ENCODE measurements at places on chromosomes 7 and 10. TPM values are rescaled to one million over a fixed set of nuclear protein-coding genes. Genes with fewer than 3 reads are reported as not detected.

- DNase-seq, result peak; percentile 75
Measured at GRCh38 chr10:58892031-58892531, 284.4 kb upstream of the PHYHIPL start.

DNA sequence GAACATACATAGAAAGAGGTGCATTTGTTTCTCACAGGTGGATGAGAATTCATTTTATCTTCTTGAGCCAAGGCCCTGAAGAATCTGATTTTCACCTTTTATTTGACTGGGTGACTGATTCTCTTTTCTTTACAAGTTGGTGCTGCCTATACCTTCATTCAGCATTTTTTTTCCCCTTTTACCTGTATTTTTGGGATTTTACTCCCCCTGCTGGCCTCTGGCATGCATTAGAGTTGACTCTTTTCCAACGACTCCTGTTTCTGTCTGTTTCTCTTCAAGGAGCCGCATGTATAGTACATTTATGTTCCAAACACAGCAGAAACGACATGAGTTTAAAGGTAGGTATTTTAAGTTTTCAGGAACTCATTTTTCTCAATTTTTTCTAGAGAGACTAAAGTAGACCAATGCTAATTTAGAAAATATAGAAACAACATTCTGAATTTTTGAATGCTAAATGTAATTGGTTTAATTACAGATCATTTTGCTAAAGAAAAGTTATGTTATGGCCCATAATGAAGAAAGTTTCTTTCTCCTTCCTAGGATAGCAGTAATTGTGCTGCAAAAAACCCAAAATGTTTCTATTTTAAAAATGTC is 149.8 kb upstream of the HDAC9 start:
- DNase-seq, result peak; percentile 78

- DNase-seq, result no peak
Measured at GRCh38 chr10:15112657-15113056, 15.5 kb downstream of the RPP38 start.

DNA sequence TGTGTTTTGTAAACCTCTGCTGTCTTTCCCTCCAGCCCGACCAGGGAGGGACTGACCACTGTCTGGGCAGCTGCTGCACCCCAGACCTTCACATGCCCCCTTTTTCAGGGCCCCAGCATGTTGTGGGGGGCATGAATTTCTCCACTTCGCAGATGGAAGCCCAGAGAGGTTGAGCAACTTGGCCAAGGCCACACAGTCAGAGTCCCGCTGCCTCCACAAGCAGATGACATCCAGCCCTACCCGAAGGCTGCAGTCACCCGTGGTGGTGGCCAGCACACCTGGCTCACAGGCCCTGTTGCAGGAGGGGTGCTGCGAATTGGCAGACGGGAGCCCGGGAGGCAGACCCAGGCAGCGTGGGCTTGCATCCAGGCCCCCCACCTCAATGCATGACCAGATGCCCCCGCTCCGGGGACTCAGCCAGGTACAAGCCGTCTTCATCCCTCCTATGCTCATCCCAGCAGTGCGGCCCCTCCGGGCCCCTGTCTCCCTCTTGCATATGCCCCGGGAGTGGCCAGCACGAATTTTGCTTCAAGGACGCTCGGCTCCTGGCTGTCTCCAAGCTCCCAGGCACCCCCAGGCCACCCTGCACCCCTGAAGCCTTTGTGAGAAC is 36.0 kb upstream of the PDGFA start:
- DNase-seq, result no peak

DNA sequence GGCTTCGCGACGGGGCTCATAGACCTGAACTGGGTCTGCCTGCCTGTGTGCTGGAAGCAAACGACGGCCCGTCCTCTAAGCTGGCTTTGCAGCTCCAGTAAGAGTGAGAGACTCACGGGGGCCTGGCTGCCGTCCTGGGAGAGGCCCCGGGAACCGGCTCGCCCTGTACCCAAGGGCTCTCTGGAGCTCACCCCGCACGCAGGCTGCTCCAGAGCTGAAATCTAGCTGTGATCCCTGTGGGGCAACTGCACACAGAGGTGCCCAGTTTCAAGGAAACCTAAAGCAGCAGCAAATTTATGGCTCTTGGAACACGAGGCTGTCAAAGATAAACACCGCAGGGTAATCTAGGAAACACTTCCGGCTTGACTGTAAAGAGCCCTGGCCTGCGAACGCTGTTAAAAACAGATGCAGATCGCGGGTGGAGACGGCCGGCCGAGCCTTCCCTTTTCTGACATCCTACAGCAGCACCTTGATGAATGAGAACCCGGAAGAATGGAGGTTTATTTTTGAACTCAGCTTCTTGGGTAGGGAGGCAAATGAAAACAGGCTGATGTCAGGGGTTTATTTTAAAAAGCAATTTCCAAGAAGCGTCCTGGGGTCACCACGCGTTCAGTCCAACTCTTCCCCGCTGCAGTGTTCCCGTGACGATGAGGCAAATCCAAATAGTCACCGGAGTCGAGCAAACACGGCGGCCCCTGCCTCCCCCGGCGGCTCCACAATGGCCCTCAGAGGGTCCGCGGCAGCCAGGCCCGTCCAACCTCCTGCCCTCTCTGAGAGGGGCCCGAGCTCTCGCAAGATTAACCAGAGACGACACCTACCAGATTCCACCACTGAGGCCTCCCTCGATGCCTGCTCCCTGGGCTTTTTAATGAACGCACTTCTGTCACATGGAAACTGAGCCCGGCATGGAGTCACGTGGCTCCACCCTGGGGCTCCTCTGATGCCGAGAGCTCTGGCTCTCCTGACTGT is 29.6 kb downstream of the AMZ1 start:
- DNase-seq, result peak; percentile 81

GRCh38 chr7:148963583-148964482 is 64.5 kb downstream of the PDIA4 start:
- peak; percentile 58 for DNase-seq

PLXNA4 gene
- total RNA-seq, result 1.9 TPM

DNA sequence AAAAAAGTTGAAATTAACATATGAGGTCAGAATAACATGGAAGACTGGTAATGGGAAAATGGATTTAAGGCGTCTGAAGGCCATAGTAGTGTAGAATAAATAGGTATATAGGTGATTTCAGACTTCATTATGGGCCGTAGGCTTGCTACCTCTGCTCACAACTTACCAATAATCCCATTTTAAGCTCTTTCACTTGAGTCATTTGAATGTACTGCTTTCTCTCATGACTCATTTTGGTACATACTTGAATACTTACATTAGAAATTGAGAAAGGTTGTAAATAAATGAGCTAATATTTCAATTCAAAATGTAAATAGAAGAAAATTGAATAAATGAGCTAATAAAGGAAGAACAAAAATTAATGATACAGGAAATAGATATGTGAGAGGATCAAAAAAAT is 42.2 kb upstream of the NEUROD6 start:
- DNase-seq, result no peak

GRCh38 chr7:92813390-92814024 is 22.9 kb downstream of the CDK6 start:
- DNase-seq, result no peak

GRCh38 chr10:101050208-101051069 is 11.3 kb upstream of the KAZALD1 start:
- DNase-seq, result no peak

GRCh38 chr7:151542606-151543130 is 23.0 kb upstream of the RHEB start:
- DNase-seq, result no peak

DNA sequence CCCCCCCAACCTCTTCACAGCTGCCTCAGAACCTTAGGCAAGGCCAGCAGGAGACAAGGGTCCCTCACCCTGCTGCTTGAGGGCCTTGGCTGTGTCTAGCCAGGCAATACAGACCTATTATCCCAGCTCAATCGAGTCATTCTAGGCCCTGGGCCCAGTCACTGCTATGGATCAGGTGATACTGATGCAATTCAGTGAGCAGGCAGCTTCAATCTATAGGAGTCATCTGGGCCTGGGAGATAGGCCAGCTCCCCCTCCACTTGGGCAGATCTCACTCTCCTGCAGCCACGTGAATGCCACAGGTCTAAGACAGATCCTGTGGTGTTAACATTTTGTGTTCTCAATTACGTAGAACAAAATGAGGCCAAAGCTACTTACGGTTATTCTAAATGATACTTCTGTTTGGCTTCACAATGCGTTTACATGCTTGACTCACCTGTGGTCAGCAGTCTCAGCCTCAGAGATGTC is 68.0 kb upstream of the LRRC4 start:
- DNase-seq, result no peak

PPP1R3C gene
- 166 TPM for total RNA-seq

DHX32 gene
- total RNA-seq, result 22.0 TPM

- DNase-seq, result no peak
Measured at GRCh38 chr7:14480281-14480680, 422.3 kb downstream of the DGKB start.

- no peak for DNase-seq
Measured at GRCh38 chr7:82625377-82625776, 181.8 kb upstream of the CACNA2D1 start.

GRCh38 chr10:35423505-35424306 is 87.4 kb downstream of the CCNY start:
- no peak for DNase-seq

ACTL6B gene
- total RNA-seq, result not detected

- DNase-seq, result no peak
Measured at GRCh38 chr7:613442-614140, 93.9 kb upstream of the PDGFA start.

FKBP6 gene
- not detected for total RNA-seq

CALML3 gene
- not detected for total RNA-seq

GBX1 gene
- total RNA-seq, result 0.44 TPM

DNA sequence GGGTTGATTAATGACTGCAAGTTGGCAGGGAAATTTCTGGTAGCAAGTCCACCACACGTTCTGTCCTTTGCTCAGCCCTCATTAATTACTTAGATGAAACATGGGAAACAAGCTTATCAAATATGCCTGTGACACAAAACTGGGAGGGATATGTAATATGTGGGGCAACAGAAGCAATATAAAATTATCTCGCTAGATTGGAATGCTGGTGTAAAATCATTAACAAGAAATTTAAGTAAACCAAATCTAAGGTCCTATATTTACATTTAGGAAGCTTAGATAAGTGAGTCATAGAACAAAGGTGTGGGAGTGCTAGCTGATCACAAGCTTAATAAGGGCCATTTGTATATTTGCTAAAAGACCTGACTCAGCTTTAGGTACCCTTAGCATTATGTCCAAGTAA is 23.5 kb downstream of the TRPV5 start:
- DNase-seq, result no peak

- DNase-seq, result no peak
Measured at GRCh38 chr7:27241189-27242056, 1.2 kb upstream of the EVX1 start.

FOXP2 gene
- total RNA-seq, result 10.0 TPM

DNA sequence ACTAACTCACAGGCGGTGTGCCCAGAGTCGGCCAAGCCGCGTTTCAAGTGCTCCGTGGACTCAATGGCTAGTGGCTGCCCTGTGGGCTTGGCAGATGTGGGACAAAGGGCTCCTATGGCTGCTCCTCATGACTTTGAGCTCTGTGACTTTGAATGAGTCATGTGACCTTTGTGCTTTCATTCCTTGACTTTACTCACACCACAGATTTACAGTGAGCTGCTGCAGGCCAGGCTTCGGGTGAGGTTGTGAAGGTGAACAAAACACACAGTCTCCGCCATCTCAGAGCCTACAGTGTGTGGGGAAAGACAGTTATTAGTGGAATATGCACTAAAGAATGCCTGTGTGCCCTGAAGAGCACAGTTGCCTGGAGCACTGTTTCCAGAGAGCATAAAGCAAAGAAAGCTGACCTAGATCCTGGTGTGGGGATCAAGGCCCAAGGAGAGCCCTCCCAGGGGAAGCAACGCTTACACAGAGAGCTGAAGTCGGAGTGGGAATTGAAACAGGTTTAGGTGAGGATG is 29.7 kb upstream of the PLEKHA1 start:
- no peak for DNase-seq

DNA sequence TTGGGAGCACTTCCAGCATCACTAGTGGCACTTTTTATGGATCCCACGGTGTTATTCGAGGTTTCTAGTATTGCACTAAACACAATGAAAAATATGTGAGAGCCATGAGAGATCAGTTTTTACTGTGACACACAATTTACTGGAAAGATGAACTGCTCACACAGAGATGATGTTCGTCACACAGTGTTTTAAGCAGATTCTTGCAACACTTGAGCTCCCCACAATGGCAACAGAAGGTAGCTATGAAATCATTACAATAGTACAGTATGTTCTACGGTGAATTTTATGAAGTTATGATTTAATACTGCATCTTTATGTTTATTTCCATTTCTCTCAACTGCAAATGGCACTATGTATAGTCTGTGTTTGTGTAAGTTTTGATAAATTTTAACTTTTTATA is 27.4 kb upstream of the ENTPD1 start:
- peak; percentile 31 for DNase-seq

- DNase-seq, result peak; percentile 90
Measured at GRCh38 chr10:12839941-12840611, 161.4 kb downstream of the CCDC3 start.

- DNase-seq, result no peak
Measured at GRCh38 chr7:33807779-33808482, 97.4 kb upstream of the BMPER start.

DNA sequence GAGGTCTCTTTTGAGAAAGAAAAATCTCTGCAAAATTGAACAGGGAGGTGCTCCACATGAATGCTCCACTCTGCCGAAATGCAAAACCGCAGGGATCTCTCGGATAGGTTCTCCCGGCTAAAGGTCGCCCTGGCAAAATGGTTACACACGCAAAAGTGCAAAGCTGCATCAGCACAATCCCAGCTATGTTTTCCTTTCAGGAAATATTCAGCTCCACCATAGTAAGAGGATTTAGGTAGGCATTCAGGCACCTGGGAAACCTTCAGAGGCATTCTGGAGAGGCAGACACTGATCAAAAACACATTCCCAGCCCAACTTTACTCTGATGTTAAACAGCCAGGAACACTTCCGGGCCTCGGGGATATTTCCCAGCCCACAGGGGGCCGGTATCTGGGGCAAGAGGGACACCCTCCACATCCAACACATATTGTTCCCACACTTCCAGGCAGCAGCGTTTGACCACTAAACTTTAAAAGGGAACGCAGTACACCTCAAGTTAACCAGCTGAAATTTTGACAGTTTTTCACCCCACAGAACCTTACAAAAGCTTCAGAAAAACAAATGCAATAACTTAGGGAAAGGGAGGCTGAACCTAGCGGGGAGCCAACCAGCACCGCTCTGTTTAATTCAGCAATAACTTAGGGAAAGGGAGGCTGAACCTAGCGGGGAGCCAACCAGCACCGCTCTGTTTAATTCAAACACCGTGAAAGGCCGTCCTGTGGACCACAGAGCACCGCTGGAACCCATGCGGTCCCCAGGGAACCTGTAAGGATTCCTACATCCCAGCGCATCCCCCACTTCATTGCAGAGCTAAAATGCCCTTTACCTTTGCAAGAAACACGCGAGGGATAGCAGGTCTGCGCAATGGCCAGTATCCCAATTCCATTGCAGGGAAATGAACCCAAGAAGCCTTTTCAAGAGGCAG is 45.9 kb downstream of the TNS3 start:
- DNase-seq, result peak; percentile 22

Measured in muscle of leg (tissue), 16 donors.